Upper lobe of right lung (tissue), 1 donor: ENCODE measurements at places on chromosomes 12 and 14. TPM values are rescaled to one million over a fixed set of nuclear protein-coding genes. Genes with fewer than 3 reads are reported as not detected.

DNA sequence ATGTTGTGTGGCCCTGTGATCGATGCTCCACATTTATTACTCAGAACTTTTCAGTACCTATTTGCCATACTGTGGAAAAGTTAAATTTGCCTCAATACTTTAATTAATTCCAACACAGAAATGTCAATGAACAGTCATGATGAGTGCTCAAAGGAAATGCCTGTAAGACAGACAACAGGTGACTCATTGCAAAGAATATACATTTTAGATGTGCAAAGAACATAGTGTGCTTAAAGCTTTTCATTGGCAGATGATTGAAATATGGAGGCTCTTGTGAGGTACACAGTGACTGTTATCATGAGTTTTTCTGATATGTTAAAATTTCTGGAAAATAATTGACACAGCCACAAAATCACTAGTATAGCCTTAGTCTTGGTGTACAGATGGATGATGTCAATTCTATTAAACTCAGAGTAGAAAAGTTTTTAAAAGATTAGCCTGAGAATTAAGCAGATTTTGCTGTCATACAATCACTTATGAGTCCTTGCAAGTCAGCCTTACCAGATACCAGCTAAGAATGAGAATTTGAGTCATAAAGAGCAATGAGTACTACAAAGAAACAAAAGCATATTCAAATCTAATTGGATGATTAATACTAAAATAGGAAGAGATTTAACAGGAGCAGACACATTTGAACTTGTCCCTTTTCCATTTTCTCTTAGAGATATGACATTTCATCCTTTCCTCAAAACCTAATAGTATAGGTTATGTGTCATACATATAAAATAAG, 544.1 kb downstream of the KCNH5 start:
- H3K4me1 ChIP-seq: no peaks in the 10 kb centered on the region
- no peaks in the 10 kb centered on the region for H3K36me3 ChIP-seq
- H3K27ac ChIP-seq: no peak overlapping the region
- no peak overlapping the region for H3K4me3 ChIP-seq
- no peaks in the 10 kb centered on the region for H3K27me3 ChIP-seq

DNA sequence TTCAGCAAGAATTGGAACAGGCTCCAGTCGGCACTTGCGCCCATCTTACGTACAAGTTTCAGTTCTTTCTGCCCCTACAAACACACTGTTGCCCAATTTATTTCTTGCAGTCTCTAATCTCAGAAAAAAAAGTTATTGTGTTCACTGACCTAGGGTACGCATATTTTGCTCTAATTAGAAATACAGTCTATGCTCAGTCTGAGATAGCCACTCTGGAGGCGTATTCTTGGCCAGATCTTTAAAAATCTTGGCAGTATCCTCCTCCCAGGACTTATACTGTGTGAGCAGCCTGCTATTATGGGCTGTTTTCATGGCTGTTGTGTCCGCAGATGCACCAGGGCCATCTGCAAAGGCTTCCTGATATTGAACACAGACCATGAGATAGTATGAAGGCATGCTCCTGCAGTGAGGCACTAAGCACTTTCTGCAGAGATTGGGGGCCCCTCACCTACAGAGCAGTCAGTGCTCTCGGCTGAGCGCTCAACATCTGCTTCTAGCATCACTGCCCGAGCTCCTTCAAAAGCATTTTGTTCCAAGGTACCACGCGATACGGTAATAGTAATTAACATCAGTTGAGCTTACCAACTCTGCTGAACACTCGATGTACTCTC, 57.9 kb downstream of the PPM1H start:
- H3K27ac ChIP-seq: no peak overlapping the region
- H3K27me3 ChIP-seq: no peaks in the 10 kb centered on the region
- no peaks in the 10 kb centered on the region for H3K36me3 ChIP-seq
- DNase-seq: no peak

DNA sequence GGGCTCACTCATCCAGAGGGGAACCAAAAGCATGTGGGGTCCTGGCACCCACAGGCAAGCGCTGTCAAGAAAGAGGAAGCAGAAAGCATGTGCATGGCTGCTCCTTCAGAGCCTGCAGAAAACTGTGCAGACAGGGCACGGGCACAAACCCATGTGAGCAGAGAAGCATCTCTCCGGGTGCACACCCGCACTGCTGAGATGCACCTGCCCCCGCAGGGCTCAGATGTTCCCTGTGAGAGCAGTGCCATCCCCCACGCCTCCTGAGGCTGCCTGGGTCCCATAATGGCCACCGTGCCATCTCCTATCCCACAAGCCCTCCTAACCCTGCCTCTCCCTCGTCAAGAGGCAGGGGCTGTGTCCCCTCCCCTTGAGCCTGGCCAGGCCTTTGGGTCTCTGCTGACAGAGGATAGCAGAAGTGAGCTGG, 32.3 kb upstream of the INF2 start:
- DNase-seq: peak; percentile 67
- peaks cover 5% of the 10 kb centered on the region for H3K4me1 ChIP-seq
- H3K27me3 ChIP-seq: peaks cover 7% of the 10 kb centered on the region
- no peaks in the 10 kb centered on the region for H3K36me3 ChIP-seq
- H3K27ac ChIP-seq: no peak overlapping the region
- H3K4me3 ChIP-seq: no peak overlapping the region

GRCh38 chr12:3680919-3681594, 71.9 kb downstream of the CRACR2A start:
- H3K36me3 ChIP-seq: no peaks in the 10 kb centered on the region
- no peaks in the 10 kb centered on the region for H3K27me3 ChIP-seq
- H3K4me3 ChIP-seq: no peak overlapping the region
- DNase-seq: no peak

GRCh38 chr14:24172261-24172860, 481 bp downstream of the REC8 start:
- peak overlapping the region; percentile 37 for H3K4me3 ChIP-seq
- no peaks in the 10 kb centered on the region for H3K27me3 ChIP-seq

- H3K4me3 ChIP-seq: no peak overlapping the region
- H3K4me1 ChIP-seq: no peaks in the 10 kb centered on the region
- H3K27me3 ChIP-seq: no peaks in the 10 kb centered on the region
- no peak for DNase-seq
- no peak overlapping the region for H3K27ac ChIP-seq
Observed at GRCh38 chr12:89497005-89497404, 27.6 kb downstream of the GALNT4 start.

DNA sequence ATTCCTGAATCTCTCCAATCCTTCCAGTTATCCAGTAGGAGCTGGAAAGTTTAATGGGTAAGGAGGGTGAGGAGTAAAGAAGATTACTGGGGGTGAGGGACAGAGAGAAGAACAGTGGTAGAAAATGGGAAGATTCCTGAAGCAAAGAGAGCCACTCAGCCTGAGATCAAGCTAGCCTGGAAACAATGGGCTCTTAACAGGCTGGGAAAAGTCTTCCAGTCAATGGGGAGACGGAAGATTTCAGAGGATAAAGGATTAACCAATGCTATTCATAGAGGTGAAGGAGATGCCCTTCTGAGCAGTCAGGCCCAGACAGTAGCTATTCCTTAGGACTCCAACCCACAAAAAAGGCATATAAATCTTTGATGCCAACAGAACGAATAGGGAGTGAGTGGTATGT, 14.8 kb downstream of the GDF11 start:
- peaks cover 91% of the 10 kb centered on the region for H3K36me3 ChIP-seq
- H3K4me1 ChIP-seq: no peaks in the 10 kb centered on the region
- no peak overlapping the region for H3K4me3 ChIP-seq
- H3K27me3 ChIP-seq: no peaks in the 10 kb centered on the region

- DNase-seq: no peak
- H3K4me1 ChIP-seq: no peaks in the 10 kb centered on the region
Observed at GRCh38 chr12:3553221-3553620, 62.2 kb downstream of the PRMT8 start.

DNA sequence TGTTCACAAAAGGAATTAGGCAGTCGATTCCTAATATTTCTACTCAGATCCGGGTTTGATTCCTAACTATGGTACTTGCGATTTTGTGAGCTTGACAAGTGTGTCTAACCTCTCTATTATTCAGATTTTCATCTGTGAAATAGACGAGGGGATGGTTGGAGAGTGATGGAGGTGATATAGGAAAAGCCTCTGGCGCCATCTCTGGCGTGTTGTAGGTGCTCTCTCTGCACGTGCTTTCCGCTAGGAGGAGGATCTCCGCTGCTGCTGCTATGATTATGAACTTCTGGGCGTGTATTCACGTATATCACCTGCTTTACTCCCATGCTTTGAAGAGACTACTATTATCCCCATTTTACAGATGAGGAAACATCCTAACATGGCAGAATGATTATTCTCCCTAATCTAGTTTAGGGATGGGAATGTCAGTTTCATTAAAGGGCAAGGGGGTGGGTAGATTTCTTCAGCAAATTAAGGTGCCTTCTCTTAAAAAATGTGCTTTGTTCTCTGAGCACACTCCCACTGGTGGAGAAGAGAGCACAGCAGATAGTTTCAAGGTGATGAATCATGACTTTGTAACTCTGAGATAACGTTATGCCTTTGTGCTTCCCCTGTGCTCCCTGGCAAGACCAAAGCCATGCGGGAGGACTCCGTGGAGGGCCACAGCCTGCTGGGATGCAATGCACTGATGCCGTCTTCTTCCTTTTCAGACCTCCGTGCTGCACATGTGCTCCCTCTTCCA, 97.1 kb downstream of the PRIMA1 start:
- no peaks in the 10 kb centered on the region for H3K36me3 ChIP-seq
- no peak for DNase-seq
- H3K4me3 ChIP-seq: no peak overlapping the region
- H3K4me1 ChIP-seq: no peaks in the 10 kb centered on the region
- H3K27ac ChIP-seq: no peak overlapping the region

DNA sequence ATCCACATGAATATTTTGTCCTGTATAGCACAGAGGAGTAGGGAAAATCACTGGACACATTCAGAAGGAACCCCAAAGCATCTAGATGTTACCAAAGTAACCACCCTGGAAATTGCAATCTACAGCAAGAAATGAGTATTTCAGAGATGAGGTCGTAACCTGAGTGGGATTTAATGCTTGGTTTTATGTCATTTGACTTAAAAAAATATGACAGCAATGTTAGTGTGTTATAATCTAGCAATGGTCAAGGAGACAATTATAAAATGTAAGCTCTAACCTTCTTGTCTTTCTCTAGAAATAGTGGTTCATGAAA, 256.6 kb downstream of the NAV3 start:
- DNase-seq: no peak
- H3K27ac ChIP-seq: no peak overlapping the region
- no peaks in the 10 kb centered on the region for H3K4me1 ChIP-seq
- H3K27me3 ChIP-seq: no peaks in the 10 kb centered on the region
- H3K36me3 ChIP-seq: no peaks in the 10 kb centered on the region

- no peaks in the 10 kb centered on the region for H3K4me1 ChIP-seq
- H3K27me3 ChIP-seq: no peaks in the 10 kb centered on the region
- H3K36me3 ChIP-seq: no peaks in the 10 kb centered on the region
- H3K4me3 ChIP-seq: no peak overlapping the region
Observed at GRCh38 chr12:66960006-66960405, 281.1 kb upstream of the GRIP1 start.

GRCh38 chr12:131749618-131750315, 38.9 kb downstream of the SFSWAP start:
- H3K27ac ChIP-seq: no peak overlapping the region
- no peak overlapping the region for H3K4me3 ChIP-seq
- DNase-seq: no peak
- H3K27me3 ChIP-seq: no peaks in the 10 kb centered on the region
- H3K36me3 ChIP-seq: peaks cover 74% of the 10 kb centered on the region

GRCh38 chr14:47961634-47962033, 286.2 kb upstream of the MDGA2 start:
- no peaks in the 10 kb centered on the region for H3K27me3 ChIP-seq
- no peak for DNase-seq
- H3K27ac ChIP-seq: no peak overlapping the region
- H3K36me3 ChIP-seq: no peaks in the 10 kb centered on the region

Gene SERPINA4
- not detected for total RNA-seq

Gene IL26
- not detected for total RNA-seq

Gene LPCAT3
- total RNA-seq: 70.5 TPM

Gene MANSC4
- total RNA-seq: not detected

Gene KRT77
- not detected for total RNA-seq

Gene SYT10
- not detected for total RNA-seq

Gene MYF6
- total RNA-seq: not detected

Gene NAB2
- total RNA-seq: 37.3 TPM
